Body of pancreas (tissue), 4 donors: ENCODE measurements at places on chromosomes 16 and 17.

DNA sequence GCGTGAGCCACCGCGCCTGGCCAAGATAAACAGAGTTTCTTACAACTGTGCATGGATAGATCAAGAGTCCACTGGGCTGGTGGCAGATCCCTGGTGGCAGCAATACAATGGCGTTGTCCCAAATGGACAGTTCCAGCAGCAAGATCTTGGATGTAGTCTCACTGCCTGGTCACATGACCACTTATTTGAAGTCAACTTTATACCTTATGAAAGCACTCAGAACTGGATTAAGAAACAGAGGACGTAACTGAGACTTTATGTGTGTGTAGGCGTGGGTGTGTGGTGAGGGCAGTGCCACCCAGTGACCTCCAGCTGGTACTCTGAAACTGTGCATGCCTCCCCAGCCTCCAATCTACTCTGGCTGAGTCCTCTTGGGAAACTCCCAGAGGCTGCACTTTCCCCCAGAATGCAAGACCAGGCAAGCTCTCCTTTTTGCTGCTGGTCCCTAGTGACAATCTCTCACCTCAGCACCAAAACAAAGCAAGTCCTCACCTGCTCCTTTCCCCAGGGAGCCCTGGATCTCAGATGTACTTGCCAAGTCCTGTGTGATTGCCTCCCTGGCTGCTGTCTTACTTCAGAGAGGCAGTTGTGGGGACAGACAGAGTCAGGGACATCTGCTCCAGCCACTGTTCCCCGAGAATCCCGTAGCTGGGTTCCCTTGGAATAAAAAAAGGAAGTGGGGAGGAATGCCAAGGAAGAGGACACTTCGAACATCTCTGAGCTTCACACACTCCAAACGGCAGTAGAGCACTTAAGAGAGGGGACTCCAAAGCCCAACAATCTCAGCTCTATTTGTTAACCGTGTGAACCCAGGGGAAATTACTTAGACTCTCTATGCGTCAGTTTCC is 11.7 kb upstream of the ST6GALNAC2 start:
- no peaks in the 10 kb centered on the region for H3K4me1 ChIP-seq
- no peak overlapping the region for H3K27ac ChIP-seq
- H3K36me3 ChIP-seq, result no peaks in the 10 kb centered on the region
- H3K4me3 ChIP-seq, result no peak overlapping the region

DNA sequence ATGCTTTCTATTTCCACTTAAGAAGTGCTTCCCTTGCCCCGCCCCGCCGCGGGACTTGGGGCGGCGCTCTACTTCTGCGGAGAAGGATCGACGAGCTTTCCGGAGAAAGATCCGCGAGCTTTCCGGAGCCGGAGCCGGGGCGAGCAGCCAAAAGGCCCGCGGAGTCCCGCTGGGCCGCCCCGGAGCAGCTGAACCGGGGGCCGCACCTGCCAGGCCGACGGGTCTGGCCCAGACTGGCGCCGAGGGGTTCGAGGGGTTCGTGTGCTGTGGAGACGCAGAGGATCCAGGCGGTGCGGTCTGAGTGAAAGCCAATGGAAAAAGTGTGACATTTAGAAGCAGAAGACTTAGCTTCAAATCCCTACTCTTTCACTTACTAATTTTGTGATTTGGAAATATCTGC is 50.8 kb downstream of the TBC1D26 start:
- H3K4me3 ChIP-seq, result no peak overlapping the region
- no peaks in the 10 kb centered on the region for H3K36me3 ChIP-seq
- H3K27ac ChIP-seq, result peak overlapping the region; percentile 39

GRCh38 chr16:56282451-56282850 is 91.2 kb downstream of the GNAO1 start:
- no peaks in the 10 kb centered on the region for H3K27me3 ChIP-seq
- no peak overlapping the region for H3K4me3 ChIP-seq
- no peaks in the 10 kb centered on the region for H3K36me3 ChIP-seq
- H3K27ac ChIP-seq, result no peak overlapping the region
- DNase-seq, result no peak

GRCh38 chr17:49567104-49567521 is 8.6 kb upstream of the NXPH3 start:
- no peak for DNase-seq
- H3K4me3 ChIP-seq, result no peak overlapping the region
- no peaks in the 10 kb centered on the region for H3K36me3 ChIP-seq

DNA sequence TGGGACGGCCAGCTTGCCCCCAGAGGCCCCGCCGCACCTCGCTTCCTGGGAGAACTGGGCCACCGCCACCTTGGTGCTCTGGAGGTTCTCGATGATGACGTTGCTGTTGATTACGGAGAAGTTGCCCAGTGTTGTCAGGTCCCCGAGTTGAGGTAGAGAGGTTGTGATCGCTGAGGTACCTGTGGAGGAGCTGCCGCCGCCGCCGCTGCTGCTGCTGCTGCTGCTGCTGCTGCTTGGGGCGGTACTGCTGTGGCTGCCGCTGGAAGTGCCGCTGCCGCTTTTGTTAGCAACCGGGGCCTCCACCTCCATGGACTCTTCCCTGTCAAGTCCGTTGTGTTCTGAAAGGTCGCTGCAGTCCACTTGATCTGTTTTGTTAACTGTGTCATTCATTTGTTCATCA is 9.5 kb downstream of the SALL1 start:
- no peaks in the 10 kb centered on the region for H3K4me1 ChIP-seq
- no peaks in the 10 kb centered on the region for H3K27me3 ChIP-seq
- H3K36me3 ChIP-seq, result no peaks in the 10 kb centered on the region
- H3K4me3 ChIP-seq, result no peak overlapping the region
- no peak for DNase-seq
- no peak overlapping the region for H3K27ac ChIP-seq

DNA sequence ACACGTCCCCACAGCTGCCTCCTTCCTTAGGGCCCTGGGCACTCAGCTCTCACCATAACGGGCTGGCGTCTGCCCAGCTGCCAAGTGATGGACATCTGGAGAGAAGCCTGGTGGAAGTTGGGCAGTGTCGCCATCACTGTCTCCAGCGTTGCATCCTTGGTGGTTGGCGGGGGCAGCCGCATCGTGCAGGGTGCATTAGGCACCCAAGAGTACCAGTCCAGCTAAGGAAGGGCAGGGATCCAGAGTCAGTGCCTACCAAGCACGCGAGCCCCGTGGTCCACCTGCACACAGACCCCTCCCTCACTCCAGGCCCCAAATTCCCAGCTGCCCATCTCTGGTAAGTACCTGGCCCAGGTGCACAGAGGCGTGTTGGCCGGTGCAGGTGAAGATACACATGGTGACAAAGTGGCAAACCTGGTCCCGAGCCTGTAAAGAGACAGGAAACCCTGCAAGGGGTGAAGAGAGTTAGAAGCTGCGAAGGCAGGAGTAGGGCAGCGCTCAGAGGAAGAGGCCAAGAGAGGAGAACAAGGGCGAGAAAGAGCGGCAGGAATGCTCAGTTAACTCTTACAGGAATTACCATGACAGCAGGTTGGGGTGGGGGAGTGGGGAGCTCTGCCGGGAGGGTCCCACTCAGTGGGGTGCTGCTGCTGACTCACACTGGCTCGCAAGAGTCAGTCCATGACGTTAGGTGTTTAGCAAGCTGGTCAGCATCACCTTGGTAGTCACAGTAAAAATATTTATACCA is 9.5 kb downstream of the ALOX15 start:
- H3K36me3 ChIP-seq, result no peaks in the 10 kb centered on the region
- DNase-seq, result no peak
- H3K27ac ChIP-seq, result no peak overlapping the region
- no peaks in the 10 kb centered on the region for H3K27me3 ChIP-seq
- H3K4me1 ChIP-seq, result no peaks in the 10 kb centered on the region
- H3K4me3 ChIP-seq, result no peak overlapping the region

DNA sequence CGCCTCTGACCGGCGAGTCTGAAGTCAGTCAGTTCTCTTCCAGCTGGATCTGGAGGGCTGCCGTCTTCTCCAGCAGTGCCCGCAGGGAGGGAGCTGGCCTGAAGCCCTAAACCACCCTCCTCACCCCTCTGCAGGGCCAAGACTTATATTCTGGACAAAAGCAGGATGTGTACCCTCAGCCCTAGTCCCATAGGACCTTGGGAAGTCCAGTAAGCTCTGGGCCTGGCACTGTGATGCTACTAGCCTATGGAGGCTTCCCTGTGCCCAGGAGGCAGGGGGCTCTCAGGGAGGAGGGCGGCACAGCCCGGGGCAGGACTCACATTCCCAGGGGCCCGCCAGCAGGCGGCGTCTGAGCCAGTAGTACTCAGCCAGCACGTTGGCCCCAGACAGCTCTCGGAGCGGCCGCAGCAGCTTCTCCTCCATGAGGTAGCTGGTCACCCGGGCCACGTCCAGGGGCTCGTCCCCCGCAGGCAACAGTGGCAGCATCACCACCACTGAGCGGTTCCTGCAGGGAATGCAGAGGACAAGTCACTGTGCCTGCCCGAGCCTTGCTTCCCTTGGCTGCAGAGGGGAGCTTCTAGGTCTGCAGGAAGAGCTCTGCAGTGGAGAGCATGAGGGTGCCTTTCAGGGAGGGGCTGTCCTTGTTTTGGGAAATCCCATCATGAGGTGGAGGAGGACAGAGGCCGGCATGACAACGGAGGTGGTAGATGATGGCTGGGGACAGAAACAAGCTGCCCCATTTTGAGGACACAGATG is 41.7 kb downstream of the RMI2 start:
- H3K36me3 ChIP-seq, result no peaks in the 10 kb centered on the region
- H3K27ac ChIP-seq, result no peak overlapping the region
- no peak for DNase-seq
- peaks cover 13% of the 10 kb centered on the region for H3K4me1 ChIP-seq
- H3K27me3 ChIP-seq, result no peaks in the 10 kb centered on the region
- no peak overlapping the region for H3K4me3 ChIP-seq

GRCh38 chr16:125011-125410 is 13.5 kb downstream of the NPRL3 start:
- DNase-seq, result no peak
- no peaks in the 10 kb centered on the region for H3K27me3 ChIP-seq
- no peaks in the 10 kb centered on the region for H3K4me1 ChIP-seq
- no peak overlapping the region for H3K27ac ChIP-seq
- H3K36me3 ChIP-seq, result no peaks in the 10 kb centered on the region
- H3K4me3 ChIP-seq, result no peak overlapping the region

- peaks cover 7% of the 10 kb centered on the region for H3K36me3 ChIP-seq
- DNase-seq, result no peak
- no peaks in the 10 kb centered on the region for H3K4me1 ChIP-seq
- no peaks in the 10 kb centered on the region for H3K27me3 ChIP-seq
Observed at GRCh38 chr16:72812672-72813071, 235.3 kb downstream of the ZFHX3 start.

DNA sequence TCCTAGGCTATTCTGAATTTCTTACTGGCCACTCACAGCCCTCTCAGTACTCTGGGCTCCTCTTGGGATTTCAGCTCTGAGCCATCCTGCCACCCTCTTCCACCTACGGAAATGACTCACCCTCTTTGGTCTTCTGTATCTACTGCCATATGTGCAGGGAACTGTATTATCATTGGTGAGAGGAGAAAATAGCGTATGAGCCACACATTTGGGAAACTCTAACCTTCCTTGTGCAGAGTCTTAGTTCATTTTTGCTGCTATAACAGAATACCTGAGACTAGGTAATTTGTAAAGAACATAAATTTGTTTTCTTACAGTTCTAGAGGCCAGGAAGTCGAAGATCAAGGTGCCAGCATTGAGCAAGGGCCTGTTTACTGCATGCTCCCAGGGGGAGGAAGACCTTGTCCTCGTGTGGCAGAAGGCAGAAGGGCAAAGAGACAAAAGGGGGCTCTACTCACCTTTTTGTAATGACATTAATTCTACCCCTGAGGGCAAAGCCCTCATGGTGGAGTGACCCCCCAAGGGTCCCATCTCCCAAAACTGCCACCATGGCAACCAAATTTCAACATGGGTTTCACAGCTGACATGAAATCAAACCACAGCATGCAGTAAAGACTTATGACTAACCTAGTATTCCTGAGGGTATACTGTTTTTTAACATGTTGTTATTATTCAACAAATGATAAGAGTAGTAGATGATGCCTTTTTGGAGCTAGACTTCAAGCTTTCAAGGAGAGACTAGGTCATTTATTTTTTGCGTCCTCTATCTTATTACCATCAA is 191.8 kb downstream of the PRKCA start:
- DNase-seq, result no peak
- H3K4me1 ChIP-seq, result peaks cover 3% of the 10 kb centered on the region
- no peak overlapping the region for H3K4me3 ChIP-seq
- no peaks in the 10 kb centered on the region for H3K27me3 ChIP-seq

DNA sequence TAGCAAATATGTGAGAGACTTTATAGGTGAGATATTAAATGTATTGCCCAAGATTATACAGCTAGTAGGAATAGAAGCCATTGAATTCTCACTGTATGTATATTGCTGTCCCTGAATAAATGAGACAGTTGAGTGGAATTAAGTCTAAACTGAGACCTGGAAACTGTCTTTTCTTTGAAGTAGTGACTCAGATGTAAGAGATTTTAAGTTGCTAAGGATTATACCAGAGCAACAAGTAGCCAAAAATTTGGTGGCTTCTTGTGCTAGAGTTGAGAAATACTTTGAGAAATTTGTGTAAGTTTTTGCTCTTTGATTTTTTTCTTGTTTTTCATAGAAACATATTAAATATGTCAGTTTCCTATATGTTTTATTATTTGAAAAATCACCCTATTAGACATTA is 58.7 kb downstream of the TANC2 start:
- no peaks in the 10 kb centered on the region for H3K27me3 ChIP-seq
- no peak overlapping the region for H3K27ac ChIP-seq
- H3K4me3 ChIP-seq, result no peak overlapping the region
- H3K36me3 ChIP-seq, result no peaks in the 10 kb centered on the region
- DNase-seq, result no peak

- H3K27me3 ChIP-seq, result no peaks in the 10 kb centered on the region
- no peaks in the 10 kb centered on the region for H3K36me3 ChIP-seq
- no peaks in the 10 kb centered on the region for H3K4me1 ChIP-seq
Observed at GRCh38 chr16:54366943-54367342, 80.4 kb upstream of the IRX3 start.
